ENCODE measurements at places on chromosomes 12 and 14.

- no peak for DNase-seq
Observed at GRCh38 chr14:65415613-65416012, 3.1 kb downstream of the FUT8 start.

DNA sequence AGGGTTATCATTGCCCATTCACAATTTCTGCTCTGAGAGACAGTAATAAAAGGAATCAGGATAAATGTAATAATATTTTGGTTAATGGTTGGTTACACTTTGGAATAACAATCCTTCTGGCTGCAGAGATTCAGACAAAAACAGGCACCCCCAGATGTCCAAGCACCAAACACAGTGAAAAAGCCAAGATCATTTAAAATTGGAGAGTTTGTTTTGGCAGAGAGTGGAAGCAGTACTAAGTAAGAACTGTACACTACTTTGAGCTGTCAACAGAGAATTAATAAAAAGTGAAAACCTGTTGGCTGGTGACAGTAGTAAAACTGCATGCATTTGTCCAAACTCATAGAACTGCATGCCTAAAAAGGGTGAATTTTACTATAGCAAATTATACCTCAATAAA, 15.6 kb upstream of the IL22 start:
- no peak for DNase-seq

- DNase-seq: no peak
Observed at GRCh38 chr12:59093073-59093772, 172.9 kb upstream of the LRIG3 start.

- DNase-seq: no peak
Observed at GRCh38 chr12:41473441-41473840, 285.3 kb downstream of the PDZRN4 start.

DNA sequence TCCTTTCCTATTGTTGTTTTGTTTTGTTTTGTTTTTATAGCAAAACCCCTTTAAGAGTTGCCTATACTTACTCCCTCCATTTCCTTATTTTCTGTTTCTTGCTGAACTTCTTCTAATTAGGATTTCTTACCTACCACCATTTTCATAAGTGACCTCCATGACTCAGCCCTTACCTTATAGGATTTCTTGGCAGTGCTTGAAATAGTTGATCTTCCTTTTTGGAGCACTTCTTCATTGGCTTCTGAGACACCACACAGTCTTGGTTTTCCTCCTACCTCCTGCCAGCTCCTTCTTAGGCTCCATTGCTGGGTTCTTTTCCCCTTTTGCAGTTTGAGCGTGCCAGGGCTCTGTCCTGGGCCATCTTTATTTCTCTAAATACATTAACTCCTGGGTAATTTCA, 23.4 kb upstream of the EID3 start:
- DNase-seq: no peak

GRCh38 chr12:90917431-90917830, 37.5 kb downstream of the CCER1 start:
- DNase-seq: peak; percentile 31

DNA sequence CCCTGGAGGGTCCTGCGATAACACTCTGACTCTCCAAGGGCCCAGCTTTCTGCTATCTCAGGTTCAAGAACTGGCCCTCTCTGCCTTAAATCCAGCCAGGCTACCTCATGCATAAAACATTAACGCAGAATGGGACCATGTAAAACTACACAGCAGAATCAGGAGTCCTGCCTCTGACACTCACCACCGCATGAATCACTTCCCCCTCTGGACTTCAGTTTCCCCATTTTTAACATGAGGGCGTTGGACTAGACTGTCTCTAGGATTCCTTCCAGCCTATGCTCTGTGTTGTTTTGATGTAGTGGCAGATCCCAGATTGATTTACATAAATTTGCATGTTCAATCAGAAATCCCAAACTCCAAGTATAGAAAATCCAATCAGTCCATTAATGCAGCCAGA, 3.3 kb downstream of the NCKAP5L start:
- no peak for DNase-seq

GRCh38 chr14:103871596-103872480, 24.5 kb upstream of the PPP1R13B start:
- no peak for DNase-seq

- no peak for DNase-seq
Observed at GRCh38 chr12:562634-563033, 100.6 kb downstream of the NINJ2 start.

GRCh38 chr12:31715283-31715825, 13.5 kb downstream of the AMN1 start:
- no peak for DNase-seq

DNA sequence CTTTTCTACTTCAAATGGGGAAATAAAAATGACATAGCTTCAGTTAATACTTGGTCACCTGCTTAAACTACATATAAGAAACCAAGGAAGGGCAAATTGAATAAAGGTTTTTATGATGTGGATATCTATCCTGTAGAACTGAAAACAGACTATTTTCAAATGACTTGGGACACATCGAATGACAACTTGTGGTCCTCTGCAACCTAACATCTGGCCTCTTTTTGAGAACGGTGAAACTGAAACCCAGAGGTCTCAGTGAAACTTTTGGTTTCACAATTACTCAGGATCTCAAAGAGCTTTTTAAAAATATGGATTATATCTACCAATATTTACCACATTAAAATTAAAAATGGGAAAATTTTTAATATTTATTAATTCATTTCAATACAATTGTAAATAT, 65.2 kb downstream of the PPP2R5E start:
- no peak for DNase-seq

DNA sequence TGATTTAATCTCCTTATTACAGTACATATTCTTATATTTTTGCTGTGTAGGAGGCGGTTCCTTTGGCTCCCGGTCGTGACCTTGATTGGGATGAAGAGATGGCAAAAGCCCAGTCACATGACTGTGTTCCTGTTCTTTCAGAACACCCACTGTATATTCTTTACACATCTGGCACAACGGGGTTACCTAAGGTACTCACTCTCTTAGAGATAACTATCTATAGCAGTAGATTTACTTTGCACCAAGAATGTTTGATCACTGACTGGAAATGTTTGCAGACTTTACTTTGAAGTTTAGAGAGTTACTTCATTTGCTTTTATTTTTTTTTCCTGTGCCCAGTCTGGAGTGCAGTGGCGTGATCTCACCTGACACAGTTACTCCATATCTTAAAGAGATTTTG, 65.2 kb downstream of the ACSS3 start:
- no peak for DNase-seq

DNA sequence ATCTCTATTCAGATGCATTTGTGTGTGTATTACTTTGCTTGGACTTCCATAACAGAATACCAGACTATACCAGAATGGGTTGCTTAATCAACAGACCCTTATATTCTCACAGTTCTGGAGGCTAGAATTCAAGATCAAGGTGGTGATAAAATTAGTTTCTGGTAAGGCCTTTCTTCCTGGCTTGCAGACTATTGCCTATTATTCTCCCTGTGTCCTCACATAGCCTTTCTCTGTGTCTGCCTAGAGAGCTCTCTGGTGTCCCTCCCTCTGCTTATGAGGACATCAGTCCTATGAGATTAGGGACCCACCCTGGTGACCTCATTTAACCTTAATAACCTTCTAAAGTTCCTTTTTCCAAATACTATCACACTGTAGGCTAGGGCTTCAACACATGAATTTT, 106.0 kb downstream of the FAR2 start:
- no peak for DNase-seq

GRCh38 chr12:65941388-65941787, 117.1 kb downstream of the HMGA2 start:
- DNase-seq: peak; percentile 73

DNA sequence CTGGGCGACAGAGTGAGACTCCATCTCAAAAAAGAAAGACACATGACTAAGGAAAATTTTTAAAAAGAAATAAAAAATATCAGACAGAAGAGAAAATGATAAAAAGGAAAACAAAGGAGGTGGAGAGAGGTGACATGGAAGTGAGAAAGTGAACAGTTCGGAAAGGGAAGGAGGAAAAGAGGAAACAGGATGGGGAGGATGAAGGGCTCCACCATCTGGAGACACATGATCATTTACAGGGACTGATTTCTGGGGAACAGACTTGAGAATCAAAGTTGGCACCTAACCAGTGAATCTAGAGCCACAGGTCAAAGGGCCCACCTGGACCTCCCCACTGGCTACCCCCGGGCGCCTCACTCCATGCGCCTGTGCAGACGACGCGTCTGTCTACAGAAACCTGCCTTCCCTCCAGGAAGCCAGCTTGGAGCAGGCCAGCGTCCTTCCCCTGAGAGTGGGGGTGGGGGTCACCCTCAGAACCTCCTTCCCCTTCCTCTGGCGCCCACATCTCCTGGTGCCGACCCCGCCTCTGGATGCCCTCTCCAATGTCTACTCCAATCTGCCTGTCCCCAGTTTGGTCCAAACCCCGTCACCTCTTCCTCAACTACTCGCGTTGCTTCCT, 60.5 kb downstream of the AMN start:
- DNase-seq: no peak

- DNase-seq: no peak
Observed at GRCh38 chr14:49464885-49465284, 121.3 kb downstream of the RPS29 start.

DNA sequence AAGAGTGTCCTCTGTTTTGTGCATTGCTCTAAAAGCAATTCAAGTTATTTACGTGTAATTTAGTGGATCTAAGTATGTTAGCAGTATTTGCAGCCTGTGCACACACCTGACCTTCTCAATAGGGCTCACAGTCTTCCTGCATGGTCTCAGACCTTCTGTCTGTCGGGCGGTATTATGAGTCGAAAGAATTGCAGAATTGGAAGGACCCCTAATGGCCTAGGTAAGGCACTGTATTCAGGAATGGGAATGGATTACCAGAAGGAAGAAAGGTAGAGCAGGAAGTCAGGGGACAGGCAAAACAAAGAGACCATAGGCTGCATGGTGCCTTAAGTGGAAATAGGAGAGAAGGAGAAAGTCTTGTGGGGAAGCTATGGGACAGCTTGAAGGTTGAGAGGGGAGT, 341.6 kb downstream of the VRK1 start:
- no peak for DNase-seq

- DNase-seq: no peak
Observed at GRCh38 chr12:81094718-81095360, 17.0 kb downstream of the ACSS3 start.

DNA sequence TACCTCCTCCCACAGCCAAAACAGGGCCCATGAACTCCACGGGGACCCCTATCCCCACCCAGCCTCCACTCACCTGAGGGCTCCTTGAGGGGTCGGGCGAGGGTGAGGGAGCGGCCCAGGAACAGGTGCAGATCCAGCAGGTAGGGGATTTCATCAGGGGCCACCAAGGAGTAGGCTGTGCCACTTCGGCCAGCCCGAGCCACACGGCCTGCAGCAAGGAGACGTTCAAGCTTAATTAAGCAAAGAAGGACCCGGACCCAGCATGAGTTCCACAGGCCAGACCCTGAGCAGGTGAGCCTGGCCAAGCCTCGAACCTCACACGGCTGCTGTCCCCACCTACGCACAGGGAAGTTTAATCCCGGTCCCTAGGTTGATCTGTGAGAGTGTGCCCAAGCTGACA, 15.6 kb downstream of the DDX54 start:
- DNase-seq: no peak

DNA sequence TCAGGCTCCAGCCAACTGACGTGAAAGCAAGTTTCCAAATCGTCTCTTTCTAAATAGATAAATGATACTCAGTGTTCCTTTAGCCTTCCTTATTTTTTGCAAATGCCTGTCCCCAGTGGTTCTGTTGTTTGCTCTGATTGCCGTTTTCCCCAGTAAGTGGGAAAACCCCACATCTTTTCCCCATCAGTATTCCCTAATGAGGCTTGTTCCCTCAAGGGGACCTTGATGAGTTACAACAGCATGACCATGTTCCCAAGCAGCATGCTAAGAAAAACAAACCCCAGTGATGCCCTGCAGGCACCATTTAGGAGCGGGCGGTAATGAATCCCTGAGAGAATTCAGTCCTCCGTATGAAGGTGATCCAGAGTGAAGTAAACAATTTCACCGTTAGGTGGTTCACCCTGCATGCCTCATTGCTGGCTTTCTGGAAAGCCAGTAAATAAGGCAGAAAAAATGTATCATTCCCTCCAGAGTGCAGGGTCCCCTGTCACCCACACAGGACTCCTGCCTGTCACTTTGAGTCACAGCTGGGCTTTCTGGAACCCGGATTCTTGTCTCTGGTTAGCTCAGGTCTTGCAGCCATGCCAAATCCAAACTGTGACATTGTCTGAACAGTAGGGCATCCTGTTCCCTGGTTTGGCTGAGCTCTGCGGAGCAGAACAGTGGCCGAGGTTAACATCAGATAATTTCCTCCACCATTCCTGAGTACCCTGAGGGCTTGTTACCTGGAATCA, 222.6 kb downstream of the RGS6 start:
- peak; percentile 9 for DNase-seq

DNA sequence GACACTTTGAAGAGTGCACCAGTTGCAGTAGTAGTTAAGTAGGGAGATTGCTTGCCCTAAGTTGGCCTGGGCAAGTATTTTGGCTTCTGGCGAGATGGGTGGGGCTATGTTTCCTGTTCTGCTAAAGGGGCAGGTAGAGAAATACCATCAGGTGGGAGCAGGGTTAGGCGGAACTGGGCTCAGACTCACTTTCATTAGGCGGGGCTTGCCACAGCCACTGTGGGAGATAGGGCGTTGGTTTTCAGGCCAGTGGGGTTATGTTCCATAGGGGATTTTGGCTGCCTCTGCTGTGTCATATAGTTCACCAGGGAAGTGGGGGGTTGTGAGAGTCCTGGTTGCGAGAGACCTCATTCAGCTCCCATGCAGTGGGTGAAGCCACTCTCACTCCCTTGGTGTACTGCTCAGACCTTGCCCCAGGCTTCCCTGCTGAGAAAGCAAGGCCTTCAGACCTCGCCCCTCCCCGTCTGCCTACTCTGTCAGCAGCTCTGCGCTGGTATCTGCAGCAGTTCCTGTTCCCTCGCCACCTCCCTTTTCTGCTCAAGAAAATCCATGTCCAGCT, 43.3 kb downstream of the AEBP2 start:
- DNase-seq: no peak

- DNase-seq: no peak
Observed at GRCh38 chr14:76090616-76091391, 60.9 kb upstream of the GPATCH2L start.

DNA sequence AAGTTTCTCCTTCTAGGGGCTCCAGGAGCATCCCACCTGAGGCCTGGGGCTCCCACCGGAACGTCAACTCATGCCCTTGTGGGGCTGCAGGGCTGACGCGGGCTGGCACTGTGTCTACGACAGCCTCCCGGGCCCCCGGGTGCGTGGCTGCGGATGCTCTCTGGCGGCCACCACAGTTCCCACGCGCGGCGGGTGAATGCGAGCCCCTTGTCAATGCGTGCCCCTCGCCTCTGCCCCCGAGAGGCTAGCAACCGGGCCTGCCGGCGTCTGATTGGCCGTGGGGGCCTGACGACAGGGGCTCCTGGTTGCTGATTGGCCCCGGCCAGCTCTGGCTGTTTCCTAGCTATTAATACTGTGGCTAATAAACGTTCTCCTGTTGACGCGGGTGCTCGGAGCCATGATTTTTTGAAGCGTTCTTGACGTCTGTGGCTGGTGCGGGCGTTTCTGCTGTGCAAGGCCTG, 1.8 kb upstream of the MEG3 start:
- peak; percentile 49 for DNase-seq
